Stimulated activated CD4-positive, alpha-beta T cell treated with anti-CD3 and anti-CD28 coated beads, Interleukin-15, amount 100 ng/mL, for 24 hours (primary cell): ENCODE measurements at places on chromosomes 3 and 15.

GRCh38 chr3:50278123-50278879, 586 bp upstream of the LSMEM2 start:
- DNase-seq = no peak

DNA sequence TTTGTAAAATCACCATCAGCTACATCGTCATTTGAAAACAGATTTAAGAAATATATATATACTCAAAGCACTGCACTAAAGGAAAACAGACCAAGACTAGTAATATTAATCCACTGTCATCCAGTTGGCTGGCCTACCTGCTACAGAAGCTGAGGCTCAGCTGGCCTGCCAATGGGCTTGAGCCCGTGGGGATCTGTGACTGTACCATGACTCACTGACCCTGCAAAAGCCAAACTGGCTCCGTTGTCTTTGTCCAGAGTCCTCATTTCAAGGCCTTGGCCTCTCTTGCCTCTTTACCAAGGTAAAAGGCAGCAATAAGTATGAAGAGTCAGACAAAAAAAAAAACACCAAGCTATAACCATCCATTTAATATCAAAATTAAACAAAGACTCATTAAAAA, 463.5 kb upstream of the RASGRP1 start:
- no peak for DNase-seq

DNA sequence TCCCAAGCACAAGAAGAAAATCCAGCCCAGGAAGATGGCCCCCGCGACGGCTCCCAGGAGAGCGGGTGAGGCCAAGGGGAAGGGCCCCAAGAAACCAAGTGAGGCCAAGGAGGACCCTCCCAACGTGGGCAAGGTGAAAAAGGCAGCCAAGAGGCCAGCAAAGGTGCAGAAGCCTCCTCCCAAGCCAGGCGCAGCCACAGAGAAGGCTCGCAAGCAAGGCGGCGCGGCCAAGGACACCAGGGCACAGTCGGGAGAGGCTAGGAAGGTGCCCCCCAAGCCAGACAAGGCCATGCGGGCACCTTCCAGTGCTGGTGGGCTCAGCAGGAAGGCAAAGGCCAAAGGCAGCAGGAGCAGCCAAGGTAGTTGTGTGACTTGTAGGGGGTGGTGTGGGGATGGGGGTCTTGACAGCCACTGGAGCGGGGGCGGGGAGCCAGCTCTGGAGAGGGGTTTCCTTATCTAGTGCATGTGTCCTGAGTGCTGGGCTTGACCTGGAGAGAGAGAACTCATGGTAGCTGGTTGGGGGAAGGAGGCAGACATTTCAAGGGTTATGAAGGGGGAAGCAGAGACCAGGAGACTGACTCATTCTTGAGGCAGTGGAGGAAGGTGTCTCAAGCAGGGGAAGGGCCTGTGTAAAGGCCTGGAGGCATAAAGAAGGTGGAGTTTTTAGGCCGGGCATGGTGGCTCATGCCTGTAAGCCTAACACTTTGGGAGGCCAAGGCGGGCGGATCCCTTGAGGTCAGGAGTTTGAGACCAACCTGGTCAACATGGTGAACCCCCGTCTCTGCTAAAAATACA, 6.2 kb downstream of the H1-8 start:
- no peak for DNase-seq

DNA sequence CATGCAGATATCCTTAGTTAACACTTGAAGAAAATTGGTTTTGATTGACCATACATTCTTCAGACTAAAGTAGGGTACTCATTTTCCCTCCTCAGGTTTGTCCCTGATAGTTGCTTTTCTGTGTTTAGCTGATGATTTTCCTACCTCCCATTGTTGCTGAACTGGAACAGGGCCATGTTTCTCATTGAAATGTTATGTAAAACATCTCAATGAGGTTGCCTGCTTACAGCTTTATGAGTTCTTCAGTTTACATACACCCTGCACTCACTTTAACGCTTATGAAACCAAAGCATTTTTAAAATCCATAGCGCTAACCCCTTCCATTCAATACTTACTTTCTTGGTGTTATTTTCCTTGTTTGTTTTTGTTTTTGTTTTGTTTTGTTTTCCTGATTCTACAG, 61.9 kb downstream of the HMG20A start:
- no peak for DNase-seq

GRCh38 chr3:47778746-47779145, 2.9 kb downstream of the SMARCC1 start:
- DNase-seq = no peak

DNA sequence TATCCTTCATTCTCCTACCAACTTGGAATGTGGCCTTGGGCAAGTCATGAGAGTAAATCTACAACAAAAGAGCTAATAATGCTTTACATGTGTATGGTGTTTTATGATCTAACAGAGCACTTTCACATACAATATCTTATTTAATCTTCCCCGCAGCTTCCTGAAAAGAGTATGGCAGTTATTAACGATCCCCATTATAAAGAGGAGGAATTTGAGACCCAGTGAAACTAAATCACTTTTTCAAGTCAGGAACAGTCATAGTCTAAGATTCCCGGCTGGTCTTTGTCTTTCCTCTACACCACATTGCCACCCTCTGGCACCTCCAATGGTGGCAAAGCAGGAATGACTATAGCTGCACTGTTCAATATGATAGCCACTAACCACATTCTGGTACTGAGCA, 69.7 kb upstream of the CMSS1 start:
- no peak for DNase-seq

DNA sequence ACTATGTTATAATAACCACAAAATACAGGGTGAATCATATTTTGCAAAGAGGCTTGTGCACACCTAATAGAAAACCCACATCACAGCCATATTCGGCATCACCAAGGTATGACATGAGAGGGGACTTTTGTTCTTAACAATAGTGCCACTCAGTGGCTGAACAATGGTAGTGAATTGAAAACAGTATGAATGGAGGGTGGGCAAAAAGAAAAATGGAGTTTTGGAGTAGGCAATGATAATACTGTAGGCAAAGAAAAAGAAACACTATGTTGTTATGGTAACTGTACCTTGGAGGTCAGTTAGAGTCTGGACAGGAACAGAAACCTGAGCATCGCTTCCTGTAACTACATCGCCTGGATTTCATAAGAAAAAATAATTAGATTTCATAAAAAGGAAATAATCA, 348.6 kb downstream of the PLCL2 start:
- DNase-seq = peak; percentile 29

GRCh38 chr3:128398586-128398985, 68.1 kb downstream of the DNAJB8 start:
- DNase-seq = no peak

DNA sequence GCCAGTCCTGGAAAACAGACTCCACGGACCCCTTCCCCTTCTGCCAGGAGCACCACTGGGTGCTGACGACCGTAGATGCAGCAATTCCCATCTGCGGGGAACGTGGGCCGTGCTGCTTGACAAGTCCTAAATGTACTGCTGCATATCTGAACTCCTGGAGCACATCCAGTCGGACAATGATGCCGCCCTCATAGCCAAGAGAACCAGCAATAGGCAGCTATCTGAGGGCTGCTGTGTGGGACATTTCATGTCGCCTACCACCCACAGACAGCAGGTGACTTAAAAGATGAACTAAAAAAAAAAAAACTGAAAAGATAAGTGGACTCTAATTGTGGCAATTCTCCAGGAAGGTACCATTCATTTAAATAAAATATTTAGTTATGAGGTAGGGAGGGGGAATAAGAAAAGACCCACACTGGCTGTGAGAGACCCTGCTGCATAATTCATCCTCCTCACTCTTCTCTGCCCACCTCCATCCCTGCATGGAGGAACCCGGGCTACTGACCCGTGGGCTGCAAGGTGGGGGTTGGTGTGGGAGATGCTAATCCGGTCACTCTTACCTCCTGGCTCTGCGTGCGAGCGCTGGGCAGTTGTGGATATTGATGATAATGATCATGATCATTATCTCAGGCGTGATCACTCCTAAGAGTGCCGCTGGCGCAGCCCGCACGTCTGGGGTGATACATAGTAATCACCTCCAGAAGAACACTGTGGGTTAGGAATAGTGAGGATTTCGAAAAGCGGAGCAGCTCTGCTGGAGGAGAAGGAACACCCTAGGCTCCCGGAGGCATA, 28.3 kb downstream of the ALS2CL start:
- DNase-seq = no peak

- no peak for DNase-seq
These were observed 361 bp upstream of the STXBP5L start for GRCh38 chr3:120907659-120908029.

DNA sequence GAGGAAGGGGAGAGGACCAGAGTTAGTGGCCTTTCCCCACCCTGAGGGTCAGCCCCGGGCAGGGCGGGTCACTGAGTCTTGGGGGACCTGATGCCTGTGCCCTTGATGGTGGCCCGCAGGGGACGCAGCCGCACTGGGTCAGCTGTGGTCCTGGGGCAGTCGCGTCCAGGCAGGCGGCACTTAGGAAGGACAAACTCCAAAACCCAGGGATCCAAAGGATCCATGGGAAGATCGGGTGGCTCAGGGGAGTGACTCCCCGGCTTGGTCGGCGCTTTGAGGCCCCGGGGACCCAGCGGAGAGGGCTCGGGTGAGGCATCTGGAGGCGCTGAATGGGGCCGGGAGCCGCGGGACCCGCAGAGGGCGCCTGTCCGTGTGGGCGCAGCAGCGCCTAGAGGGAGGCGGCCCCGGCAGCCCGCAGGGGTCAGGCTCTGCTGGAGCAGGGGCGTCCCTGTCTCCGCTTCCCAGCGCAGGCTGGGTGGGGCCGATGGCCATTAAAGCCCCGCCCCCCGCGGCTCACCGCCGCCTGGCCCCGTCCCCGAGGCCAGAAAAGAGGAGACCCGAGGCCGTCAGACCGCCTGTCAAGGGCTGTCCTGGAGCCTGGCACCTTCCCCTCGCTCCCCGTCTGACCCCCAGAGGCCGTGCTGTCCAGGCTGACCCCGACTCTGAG, 17.5 kb downstream of the CIDEC start:
- DNase-seq = peak; percentile 51

DNA sequence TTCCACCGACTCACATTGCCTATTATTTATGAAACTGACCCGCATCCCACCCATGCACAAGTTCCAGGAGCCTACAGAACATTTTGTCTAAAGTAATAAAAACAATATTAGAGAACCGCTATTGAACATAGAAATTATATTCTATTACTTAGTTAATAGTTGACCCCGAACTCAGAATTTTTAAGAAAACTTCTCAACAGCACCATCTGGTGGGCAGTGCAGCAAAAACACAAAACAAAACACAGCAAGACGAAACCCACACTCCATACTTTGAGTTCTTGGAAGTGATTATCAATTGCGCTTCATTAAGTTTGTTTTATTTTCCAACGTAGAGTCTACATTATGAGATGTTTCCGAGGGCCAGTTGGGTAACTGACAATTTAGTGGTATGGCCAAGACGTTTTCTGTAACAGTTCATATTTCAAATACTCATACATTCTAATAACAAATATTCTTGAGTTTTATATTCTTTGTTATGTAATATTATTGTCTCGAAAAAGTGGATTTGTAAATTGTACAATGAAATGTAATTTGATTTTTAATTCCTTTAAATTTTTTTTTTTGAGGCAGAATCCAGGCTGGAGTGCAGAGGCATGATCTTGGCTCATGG, 24.0 kb upstream of the C3orf70 start:
- DNase-seq = peak; percentile 44

GRCh38 chr3:94081884-94082283, 19.0 kb downstream of the NSUN3 start:
- DNase-seq = no peak

DNA sequence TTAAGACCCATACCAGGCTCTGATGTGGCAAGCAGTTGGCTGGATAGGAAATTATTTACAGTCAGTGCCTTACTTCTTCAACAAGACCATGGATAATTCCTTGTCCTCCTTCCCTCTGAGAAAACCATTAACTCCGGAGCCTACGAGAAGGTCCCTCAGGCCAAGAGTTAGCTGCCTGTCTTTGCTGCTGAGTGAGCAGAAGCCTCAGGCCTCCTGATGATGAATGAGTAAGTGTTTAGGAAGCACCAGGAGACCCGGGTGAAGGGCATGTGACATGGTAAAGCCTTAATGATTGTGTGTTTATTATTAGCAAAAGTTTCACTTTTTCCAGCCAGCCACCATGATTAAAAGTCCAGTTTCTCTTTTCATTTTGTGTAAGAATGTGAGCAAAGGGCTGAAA, 174.9 kb upstream of the TOPAZ1 start:
- DNase-seq = no peak

DNA sequence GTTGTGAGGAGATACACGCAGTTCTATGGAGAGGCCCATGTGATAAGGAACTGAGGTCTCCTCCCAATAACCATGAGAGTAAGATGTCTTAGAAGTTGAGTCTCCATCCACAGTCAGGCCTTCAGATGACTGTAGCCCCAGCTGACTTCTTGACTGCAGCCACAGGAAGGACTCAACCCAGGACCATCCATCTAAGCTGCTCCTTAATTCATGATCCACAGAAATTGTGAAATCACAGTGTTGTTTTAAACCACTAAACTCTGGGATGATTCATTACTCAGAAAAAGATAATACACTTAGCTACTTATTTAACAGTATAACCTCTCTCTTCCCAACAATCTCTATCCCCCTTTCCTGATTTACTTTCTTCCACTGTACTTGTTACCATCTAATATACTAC, 173.3 kb downstream of the ALDH1A2 start:
- no peak for DNase-seq

DNA sequence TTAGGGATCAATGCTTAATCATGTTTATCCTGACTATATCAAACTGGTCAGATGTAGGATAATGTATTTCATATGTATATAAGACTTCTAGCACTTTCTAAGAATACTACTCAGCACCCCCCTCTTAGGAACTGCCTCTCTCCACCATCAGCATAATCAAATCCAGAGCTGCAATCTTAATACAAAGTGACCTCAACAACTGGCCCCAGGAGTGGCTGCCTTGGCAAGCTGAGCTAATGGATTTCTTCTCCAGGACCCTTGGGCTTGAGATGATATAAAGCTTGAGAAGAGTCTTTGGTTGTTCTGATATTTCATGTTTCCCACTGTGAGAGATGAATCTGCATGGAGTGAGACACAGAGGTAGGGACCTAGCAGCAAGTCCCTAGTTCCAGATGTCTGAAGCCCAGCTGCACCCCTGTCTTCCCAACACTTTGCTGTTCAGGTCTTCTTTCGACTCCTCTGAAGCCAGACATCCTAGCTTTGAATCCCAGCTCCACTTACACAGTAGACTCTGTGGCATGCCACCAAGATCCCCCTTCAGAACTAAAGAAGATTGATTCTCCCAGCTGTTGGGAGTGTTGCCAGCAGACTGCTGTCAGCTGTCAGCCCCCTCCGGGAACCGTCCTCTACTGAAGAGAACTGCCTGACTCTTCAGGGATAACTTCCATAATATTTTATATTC, 309.3 kb upstream of the UBE2E2 start:
- DNase-seq = no peak

GRCh38 chr15:64284042-64284441, 71.9 kb downstream of the CSNK1G1 start:
- no peak for DNase-seq

- DNase-seq = peak; percentile 42
These were observed 4.8 kb upstream of the MECOM start for GRCh38 chr3:169668072-169668956.

- no peak for DNase-seq
These were observed 557.8 kb upstream of the CFAP20DC start for GRCh38 chr3:59607656-59608055.
